CMK (cell line): ENCODE measurements at places on chromosomes 13 and 19.

DNA sequence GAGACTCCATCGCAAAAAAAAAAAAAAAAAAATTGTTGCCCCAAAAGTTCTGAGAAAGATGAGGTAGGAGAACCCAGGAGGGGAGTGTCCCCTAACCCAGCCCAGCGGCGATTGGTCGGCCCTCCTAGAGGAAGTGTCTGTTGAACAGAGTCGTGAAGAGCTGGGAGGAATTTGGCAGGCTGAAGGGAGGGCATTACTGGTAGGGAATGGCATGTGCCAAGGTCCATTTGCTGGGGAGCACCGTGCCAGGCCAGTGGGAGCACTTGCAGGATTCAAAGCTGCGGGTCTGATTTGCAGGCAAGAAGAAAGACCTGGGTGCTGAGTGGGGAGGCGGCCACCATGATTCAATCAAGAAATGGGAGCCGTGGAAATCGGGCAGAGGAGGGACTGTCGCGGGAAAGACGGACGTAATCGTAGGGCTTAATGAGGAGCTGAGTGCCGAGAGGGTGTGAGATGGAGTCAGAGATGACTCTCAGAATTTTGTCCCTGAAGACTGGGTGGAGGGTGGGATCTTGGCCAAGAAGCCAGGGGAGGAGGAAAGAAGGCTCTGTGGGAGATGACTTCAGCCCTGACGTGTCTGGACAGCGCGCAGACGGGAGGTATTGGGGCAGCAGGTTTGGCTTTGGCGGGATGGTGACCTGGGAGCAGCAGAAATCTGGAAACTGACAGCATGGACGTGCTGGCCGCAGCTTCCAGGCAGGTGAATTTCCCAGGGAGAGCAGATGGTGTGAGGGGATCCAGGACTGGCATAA is 15.4 kb downstream of the CERS4 start:
- no peak for DNase-seq

- no peak for DNase-seq
These were observed 49.3 kb upstream of the GPR183 start for GRCh38 chr13:99356262-99357091.

- no peak for DNase-seq
These were observed 219.0 kb downstream of the COG6 start for GRCh38 chr13:39874331-39875053.

- no peak for DNase-seq
These were observed 1.9 kb downstream of the FOXO1 start for GRCh38 chr13:40664350-40665125.

- no peak for DNase-seq
These were observed 49.9 kb downstream of the SMAD9 start for GRCh38 chr13:36870050-36870692.

GRCh38 chr19:27890206-27890605 is 1322.7 kb downstream of the UQCRFS1 start:
- no peak for DNase-seq

- DNase-seq, result peak; percentile 32
These were observed 722 bp downstream of the COLGALT1 start for GRCh38 chr19:17555929-17556813.

- DNase-seq, result no peak
These were observed 888 bp downstream of the GPR18 start for GRCh38 chr13:99257291-99257690.

- DNase-seq, result no peak
These were observed 729 bp upstream of the ARID3A start for GRCh38 chr19:925087-925525.

GRCh38 chr13:90696656-90697055 is 650.8 kb upstream of the MIR17HG start:
- DNase-seq, result no peak
